Hematopoietic multipotent progenitor cell treated with erythropoietin and hydrocortisone succinate and interleukin-3 and kit ligand, for 8 days (in vitro differentiated cells): ENCODE measurements at places on chromosomes 5 and 9.

DNA sequence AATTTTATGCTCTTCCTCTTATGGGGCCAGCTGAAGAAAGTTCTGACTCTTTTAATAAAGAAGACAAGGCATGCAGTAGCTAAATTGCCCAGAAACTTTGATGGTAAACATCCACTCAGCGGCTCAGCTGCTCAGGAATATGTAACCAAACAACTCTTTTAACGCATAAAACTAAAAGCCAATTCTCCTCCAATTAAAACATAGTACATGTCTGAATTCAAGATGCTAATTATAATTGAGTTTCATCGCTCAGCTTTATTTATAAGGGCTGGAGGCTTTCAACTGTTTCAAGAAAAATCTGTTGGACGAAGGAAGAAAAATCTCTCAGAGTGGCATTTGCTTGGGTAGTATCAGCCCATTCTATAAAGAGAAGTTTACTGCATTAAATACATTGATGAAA is 359.5 kb downstream of the PTPRD start:
- no peak for DNase-seq

DNA sequence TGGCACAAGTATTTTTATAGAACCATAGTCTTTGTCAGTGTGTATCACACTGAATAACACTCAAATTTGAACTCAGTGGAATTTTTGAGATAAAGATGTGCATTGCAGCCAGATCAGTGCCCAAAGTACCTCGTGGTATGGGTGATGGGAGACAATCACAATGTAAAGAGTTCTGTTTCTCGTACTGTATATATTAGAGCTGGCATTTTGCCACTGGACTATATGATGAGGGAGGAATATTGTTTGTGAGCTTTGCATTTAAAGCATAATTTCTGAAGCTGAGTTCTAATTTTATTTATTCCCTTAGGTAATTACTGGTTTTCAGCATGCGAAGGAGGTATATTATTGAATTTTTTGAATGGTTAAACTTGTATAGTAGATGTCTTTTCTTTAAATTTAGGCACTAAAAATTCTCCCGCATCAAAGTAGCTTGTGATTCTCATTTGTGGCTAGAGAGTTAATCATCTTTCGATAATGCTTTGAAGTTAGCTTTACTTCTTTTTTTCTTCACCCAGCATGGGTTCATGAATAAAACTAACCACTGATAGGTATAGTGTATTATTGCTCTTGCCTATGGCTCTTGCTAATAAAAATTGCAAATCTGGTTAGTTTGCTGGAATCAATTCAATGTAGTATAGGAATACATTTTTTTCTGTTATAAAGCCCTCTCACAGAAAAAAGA is 43.1 kb downstream of the PAM start:
- DNase-seq = no peak

DNA sequence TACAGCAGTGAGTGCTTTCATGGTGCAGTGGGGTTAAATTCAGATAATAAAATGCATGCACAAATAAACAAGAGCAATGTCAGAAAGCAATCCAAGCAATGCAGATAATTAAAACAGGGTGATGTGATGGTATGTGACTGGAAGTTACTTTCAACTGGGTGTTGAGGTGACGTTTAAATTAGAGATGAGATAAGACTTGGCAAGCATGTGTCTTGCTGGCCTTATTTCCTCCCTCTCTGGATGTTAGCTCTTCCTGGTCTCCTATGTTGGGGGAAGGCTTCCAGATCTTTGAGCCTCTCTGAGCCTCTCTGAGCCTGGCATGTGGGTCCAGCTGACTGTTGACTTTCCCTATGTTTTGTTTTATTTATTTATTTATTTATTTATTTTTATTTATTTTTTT is 54.4 kb downstream of the DOCK2 start:
- DNase-seq = peak; percentile 5

GRCh38 chr5:53069626-53070025 is 39.9 kb downstream of the MOCS2 start:
- DNase-seq = no peak

- DNase-seq = no peak
Measured at GRCh38 chr5:156981481-156981880, 18.5 kb upstream of the TIMD4 start.

DNA sequence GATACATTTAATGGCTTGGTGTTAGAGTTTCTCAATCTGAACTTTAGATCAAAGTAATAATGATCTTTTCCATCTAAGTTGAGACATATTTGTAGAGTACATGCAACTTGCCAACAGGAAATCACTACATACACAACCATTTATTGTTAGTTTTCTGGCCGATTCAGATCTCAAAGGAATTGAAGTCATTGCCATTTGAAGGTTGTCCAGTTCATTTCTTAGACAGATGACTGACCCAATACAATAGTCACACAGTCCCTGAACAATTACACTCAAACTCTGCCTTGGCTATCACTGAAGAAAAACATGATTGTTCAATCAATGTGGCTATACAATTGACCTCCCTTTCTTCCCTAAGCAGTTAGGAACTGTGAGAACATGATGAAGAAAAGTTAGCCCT is 753.2 kb upstream of the RIOK2 start:
- no peak for DNase-seq

GRCh38 chr5:91521334-91521733 is 138.2 kb upstream of the ARRDC3 start:
- no peak for DNase-seq

DNA sequence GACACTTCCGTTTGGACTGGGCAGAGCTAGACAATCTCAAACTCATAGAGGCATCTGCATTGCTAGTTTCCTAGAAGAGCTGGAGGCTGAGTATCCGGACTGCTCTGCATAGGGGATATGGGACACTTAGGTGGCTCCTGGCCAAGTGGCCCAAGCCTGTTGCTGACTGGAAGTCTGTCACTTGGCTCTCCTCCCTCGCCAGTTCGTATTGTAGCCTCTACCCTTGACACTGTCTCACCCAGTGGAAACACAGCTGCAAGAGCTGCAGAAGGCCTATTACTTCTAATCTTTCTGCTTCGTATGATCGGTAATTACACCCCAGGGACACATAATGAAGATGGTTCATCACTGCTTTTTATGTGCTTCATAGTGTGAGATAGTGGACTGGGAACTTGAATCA is 34.7 kb downstream of the ITGA1 start:
- no peak for DNase-seq

DNA sequence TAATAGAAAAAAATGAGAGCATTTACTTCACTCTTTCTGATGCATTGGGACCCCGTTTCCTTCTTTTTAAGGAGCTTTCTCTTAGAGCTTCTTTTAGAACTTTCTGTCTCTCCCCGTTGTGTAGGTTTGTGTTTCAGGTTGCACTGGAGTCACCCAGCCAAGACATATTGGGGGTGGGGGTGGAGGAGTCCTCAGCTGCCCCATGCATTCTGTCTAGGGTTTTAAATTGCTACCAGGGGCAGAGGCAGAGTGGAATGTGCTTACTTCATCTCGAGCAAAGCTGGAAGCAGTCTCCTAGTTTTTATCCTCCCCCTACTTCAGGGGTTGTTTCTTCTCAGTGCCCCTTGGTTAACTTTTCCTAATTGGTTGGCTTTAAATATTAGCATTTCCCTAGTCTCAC is 9.4 kb downstream of the OR2K2 start:
- DNase-seq = no peak

DNA sequence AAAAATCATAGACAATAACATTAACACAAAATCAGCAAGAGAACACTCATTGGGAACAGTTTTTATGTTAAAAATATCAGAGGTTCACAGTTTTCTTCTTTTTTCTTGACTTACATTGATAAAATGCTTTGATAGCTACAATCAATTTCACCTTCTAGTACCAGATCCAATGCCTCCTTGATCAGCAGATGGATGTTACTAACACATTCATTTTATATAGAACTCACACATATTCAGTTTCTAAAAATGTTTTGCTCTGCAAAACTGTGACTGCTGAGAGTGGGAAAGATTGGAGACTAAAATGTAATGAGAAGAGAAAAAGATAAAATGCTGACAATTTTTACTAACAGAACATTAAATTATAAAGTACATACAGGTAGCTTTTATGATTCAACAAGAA is 143.1 kb downstream of the TTC39B start:
- no peak for DNase-seq

DNA sequence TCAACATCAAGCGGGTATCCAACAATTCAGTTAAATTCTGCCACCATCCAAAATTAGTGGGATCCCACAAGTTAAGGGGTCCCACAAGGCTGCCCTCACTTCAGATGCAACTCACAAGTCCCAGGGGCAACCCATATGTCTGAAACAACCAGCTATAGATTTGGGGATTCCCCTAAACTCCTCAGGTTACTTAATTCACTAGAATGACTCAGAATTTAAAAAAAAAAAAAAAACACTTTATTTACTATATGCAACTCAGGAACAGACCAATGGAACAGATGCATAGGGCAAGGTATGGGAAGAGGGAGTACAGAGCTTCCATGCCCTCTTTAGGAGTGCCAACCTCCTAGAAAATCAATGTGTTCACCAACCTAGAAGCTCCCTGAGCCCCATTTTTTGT is 15.1 kb downstream of the AUH start:
- no peak for DNase-seq

DNA sequence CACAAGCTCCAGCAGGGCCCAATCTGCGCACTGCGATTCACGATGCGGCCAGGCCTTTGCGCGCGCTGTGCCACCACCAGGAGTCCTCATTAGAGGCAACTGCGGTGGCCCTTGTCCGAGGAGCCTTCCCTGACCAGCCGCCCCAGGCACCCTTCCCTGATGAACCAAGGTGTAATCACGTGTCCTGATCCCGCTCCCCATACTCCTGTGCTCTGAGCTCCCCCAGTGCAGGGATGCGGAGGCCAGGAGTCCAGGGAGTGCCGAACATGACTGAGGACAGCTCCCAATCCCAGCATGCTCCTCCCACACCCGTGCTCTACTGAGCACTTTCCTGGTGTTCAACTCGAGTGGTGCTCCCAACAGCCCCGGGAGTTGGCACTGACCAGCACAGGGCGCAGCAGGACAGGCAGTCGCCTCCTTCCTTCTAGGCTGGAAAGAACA is 134.8 kb downstream of the ZNF354C start:
- no peak for DNase-seq

- DNase-seq = no peak
Measured at GRCh38 chr9:127640908-127641545, 28.9 kb downstream of the STXBP1 start.

GRCh38 chr9:87594662-87595061 is 97.0 kb downstream of the DAPK1 start:
- no peak for DNase-seq

GRCh38 chr5:96868603-96869371 is 7.5 kb upstream of the ERAP2 start:
- peak; percentile 80 for DNase-seq

GRCh38 chr5:96220610-96221390 is 212.2 kb downstream of the PCSK1 start:
- DNase-seq = no peak

GRCh38 chr5:27083449-27084415 is 45.3 kb upstream of the CDH9 start:
- no peak for DNase-seq

DNA sequence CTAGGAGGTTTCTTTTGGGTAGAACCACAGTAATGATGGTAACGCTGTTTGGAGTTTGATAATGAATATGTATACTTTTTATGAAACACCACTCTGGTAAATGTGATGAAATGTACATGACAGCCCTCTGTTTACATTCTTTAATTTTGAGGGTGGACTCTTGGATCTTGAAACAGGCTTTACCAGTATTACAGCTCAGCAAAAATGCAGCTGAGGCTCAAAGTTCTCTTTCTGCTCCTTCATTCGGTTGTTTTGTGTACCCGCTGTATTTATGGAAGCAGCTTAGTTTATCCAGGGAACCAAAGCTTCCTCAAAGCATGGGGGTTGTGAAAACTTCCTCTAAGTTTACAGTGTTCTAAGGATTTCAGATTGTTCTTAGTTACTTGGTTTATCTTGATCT is 11.1 kb downstream of the GAPVD1 start:
- no peak for DNase-seq

DNA sequence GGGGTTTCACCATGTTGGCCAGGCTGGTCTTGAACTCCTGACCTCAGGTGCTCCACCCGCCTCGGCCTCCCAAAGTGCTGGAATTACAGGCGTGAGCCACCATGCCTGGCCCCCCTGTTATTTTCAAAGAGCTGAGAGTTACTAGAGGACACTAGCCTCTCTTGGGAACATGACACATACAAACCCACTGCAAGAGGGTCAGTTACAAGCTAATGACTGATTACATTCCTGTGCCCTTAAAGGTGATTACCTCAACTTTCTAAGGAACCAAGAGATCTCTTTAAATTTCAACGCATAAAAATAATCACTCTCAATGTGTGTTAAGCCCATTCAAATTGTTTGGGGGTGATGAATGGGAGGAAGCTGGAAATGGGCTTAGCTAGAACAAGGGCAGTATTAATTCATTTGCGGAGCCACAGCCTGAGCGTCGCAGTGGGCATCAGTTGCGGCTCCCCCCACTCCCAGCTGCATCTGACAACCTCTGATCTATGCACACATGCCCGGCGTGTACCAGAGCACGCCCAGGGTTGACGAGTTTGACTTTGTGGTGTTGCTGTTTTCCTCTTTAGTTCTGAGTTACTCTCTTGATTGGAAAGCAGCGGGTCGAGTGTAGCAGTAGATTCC is 146.9 kb downstream of the GOLPH3 start:
- no peak for DNase-seq

GRCh38 chr5:94853120-94853519 is 234.7 kb downstream of the SLF1 start:
- DNase-seq = no peak

DNA sequence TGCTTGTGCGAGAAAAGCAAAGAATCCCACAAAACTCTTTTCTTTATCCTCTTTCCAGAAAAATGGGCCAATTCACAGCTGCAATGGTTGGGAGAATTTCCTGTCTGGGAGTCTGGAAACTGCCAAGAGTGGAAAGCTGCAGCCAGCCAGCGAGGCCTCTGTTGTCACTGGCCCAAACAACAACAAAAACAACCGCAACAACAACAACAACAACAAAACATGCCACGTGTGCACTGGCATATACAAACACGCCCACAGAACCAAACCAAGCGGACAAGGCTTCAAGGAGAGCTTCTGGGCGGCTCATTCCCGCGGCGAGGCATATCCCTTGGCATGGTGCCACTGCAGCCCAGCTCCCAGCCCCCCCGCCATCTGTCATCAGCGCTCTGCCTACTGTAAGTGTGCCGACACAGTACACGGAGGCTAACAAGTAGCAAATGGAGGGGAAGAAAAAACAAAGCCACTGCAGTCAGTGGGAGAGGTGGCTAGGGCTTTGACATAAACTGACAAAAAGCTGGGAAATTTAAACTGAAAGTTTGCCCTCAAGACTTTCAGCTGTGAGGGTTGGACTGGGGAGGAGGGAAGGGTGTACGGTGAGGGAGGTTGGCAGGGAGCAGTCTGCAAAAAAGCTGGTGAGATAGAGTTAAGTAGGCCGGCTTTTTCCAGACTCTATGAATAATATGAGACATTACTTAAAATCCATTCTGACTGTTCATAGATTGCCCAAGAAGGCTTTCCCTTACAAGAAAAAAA is 165.0 kb upstream of the ZNF462 start:
- DNase-seq = no peak

GRCh38 chr5:135543001-135543484 is 7.3 kb upstream of the NEUROG1 start:
- DNase-seq = no peak

DNA sequence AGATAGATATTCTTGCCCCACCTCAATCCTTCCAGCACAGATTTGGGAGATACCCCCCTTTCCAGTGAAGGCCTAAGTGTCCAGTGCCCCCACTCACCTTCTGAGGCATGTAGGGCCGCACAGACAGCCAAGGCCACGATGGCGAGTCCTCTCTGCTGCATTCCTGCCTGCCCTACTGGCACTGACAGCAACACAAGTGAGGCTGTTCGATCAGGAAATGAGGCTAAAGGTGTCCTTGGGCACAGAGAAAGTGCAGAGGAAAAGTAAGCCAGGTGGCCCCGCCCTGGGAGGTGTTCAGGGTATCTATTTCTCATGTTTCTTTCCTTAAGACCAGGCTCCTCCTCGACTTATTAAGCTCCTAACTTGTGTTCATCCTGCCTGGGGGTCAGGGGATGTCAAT is at the start of gene CCL28:
TSS of gene CCL28 (minus strand) at position 236 of the 400 bp plus-strand sequence. CDS start at position 161, 75 bp downstream.
- no peak for DNase-seq
